ENCODE measurements at places on chromosomes 11 and 22.

GRCh38 chr22:47963660-47964059 lies 1201.2 kb downstream of the TBC1D22A start:
- no peak for DNase-seq

DNA sequence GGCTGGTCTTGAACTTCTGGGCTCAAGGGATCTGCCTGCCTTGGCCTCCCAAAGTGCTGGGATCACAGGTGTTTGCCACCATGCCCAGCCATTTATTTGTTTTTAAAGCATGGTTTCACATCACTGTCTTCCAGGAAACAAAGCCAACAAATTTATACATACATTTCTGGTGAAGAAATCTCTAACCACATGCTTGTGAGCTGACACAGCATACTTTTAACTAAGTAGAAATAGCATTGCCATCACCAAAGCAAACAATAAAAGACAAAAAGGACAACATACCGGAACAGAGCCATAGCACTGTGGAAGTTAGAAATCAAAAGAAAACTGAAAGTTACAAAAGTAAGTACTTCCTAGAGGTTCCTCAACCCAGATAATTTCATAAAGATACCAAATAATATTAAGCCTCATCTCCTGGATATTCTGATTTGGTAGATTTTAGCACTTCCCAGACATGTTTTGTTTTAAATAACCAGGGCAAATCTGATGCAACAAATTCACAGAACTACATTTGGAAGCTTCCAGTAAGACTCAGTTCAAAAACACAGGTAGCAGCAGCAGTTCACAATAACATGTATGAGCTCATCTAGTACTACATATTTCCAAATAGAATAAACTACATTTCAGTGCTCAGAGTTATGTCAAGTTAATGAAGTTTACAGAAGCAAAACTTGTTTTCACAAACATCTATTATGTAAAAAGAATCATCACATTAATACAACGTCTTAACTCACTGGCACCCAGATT lies 70.6 kb downstream of the RRAS2 start:
- DNase-seq: no peak

GRCh38 chr22:24390576-24390975 lies 36.8 kb upstream of the ADORA2A start:
- DNase-seq: peak; percentile 44

DNA sequence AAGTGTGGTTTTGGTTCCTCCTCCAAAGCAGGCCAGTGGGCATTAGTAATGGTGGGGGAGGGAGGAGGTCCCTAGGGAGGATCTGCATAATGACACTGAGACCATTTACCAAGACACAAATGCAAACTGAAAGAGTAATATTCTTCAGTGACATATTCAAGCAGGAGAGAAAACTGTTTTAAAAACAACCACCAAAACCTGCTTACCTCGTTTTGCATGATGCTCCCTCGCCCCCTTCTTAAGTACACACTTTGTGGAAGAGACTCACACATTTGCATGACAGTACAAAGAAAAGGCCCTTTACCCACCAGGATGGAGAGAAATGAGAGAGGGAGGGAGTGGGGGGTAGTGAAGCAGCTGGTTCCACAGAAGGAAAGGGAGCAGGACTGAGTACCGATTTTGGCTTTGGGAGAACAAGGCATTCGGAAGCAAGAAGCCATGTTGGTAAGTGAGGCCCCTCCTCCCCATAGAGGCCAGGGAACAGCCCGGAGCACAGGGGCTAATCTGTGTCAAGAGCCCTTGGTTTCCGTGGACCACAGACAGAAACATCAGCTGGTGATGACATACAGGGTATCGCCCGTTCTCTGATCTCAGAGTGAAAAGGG lies 13.0 kb upstream of the OPCML start:
- no peak for DNase-seq

- DNase-seq: no peak
Measured at GRCh38 chr22:49958931-49959781, 1.4 kb upstream of the PIM3 start.

DNA sequence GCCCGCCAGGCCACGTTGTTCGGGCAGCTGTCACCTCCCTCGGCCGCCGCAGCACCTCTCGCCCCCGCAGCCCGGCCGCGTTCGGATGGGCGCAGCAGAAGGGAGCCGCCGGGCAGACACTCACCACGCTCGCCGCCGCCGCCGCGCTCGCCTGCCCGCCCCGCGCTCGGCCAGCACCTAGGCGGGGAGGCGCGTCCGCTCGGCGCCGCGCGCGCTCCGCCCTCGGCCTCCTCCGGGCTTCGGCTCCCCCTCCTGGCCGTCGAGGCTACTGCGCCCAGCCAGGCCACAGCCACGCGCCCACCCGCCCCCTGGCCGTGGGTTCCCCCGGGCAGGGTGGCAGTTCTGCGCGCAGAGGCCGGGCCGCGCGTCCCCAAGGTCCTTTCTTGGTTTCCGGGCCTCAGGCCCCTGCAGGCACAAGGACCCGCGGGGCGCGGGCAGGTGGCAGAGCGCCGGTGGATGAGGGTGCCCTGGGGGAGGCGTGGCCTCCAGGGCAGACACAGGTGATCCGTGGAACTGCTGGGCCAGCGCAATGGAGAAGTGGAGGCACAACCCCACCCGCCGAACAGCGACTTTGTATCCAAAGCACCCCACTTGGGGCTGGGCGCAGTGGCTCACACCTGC lies at the start of gene SLC25A22:
Gene SLC25A22, minus strand, starts transcription at position 189 of the 621 bp plus-strand sequence. CDS start 3,275 bp downstream, outside the sequence.
- no peak for DNase-seq

DNA sequence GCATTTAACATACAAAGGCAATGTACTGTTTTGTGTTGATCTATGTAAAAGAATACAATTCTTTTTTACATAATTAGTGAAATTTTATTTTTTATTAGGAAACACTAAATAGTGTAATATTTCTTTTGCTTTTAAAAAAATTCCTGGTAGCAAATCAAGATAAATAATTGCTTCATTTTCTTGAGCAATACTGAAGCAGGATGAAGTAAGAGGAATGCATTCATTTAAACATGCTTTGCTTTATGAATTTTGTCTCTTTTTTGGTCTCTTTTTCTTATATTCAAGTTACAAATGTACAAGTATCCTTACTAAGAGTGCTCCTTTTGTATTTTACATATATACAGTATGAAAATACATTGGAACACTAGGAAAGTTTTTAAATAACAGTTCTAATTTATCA lies 144.4 kb upstream of the TEAD1 start:
- no peak for DNase-seq

GRCh38 chr11:72471005-72471898 lies 36.9 kb upstream of the CLPB start:
- peak; percentile 43 for DNase-seq

- no peak for DNase-seq
Measured at GRCh38 chr22:45337536-45337935, 27.8 kb downstream of the FAM118A start.

- no peak for DNase-seq
Measured at GRCh38 chr11:44987506-44987905, 36.8 kb upstream of the TP53I11 start.

GRCh38 chr11:114664641-114665040 lies 13.7 kb upstream of the NXPE2 start:
- DNase-seq: no peak

DNA sequence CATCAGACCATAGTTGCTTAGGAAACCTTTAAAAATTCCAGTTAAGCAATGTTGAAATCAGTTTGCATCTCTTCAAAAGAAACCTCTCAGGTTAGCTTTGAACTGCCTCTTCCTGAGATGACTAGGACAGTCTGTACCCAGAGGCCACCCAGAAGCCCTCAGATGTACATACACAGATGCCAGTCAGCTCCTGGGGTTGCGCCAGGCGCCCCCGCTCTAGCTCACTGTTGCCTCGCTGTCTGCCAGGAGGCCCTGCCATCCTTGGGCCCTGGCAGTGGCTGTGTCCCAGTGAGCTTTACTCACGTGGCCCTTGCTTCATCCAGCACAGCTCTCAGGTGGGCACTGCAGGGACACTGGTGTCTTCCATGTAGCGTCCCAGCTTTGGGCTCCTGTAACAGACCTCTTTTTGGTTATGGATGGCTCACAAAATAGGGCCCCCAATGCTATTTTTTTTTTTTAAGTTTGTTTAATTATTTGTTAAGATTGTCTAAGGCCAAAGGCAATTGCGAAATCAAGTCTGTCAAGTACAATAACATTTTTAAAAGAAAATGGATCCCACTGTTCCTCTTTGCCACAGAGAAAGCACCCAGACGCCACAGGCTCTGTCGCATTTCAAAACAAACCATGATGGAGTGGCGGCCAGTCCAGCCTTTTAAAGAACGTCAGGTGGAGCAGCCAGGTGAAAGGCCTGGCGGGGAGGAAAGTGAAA lies 73.4 kb downstream of the NCAPD3 start:
- no peak for DNase-seq

DNA sequence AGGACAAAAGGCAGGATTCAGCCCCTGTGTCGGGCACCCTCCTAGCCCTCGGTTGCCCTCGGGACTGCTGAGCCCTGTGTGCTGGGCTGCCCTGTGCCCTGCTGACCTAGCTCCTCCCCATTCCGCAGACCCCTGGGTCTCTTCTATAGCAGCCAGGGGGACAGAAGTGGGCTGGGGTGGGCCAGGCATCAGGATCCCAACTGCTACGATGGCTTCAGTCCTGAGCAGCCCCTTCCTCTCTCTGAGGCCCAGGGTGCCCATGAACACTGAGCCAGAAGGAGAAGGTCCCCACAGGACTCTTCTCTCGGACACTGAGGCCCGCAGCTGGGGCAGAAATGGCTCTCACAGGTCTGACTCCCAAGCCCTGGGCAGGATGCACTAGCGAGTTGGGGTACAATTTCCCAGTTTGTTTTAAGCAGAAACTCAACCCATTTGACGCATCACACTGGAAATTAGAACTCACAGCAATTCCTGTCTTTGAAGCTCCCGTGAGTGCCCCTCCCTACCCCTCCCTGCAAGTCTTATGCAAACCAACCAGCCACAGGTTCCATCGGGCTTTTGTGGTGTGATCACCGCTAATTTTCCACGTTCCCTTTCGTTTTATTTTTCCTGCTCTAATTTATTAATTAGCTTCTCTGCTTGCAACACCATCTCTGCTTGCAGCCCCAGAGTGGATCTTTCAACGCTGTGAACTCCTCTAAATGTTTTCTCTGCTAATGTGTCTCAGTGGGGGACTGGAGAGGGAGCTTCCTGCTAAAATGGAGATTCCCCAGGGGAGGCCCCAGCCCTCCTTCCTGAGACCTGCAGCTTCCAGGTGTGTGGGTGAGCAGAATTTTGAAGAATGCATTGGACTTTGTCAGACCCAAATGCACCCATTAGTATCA lies 56.7 kb downstream of the PHF21B start:
- DNase-seq: no peak

- no peak for DNase-seq
Measured at GRCh38 chr22:38069372-38070249, 12.4 kb downstream of the PICK1 start.

DNA sequence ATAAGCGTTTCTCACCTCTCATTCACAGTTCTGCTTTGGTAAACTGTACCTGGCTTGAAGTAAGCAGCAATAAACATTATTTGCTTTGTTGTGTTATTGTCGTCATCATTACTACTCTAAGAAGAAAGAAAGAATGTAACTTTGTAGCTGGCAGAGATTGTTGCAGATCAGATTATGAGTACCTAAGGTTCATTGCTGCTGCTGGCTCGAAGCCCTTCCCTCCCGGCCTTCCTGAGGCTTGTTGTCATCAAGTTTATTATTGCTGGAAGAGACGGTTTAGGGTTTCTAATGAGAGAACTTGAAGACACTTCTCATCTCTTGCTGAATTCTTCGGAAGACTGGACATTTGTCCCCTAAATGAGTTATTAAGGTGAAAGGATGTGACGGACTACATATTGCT lies 101.3 kb downstream of the GRAMD1B start:
- no peak for DNase-seq

DNA sequence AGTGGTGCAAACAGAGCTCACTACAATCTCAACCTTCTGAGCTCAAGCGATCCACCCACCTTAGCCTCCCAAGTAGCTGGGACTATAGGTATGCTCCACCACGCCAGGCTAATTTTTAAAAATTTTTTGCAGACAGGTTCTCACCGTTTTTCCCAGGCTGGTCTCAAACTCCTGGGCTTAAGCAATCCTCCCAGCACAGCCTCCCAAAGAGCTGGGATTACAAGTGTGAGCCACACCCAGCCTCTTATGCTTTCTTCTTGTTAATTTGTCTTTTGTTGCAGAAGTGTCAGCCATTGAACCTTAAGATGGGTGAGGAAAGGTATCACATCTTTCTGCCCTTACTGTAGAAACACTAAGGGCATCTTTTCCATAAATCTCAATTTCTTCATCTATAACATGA lies 34.9 kb downstream of the DENND5A start:
- DNase-seq: no peak

GRCh38 chr11:95450547-95451123 lies 219.6 kb upstream of the SESN3 start:
- no peak for DNase-seq

DNA sequence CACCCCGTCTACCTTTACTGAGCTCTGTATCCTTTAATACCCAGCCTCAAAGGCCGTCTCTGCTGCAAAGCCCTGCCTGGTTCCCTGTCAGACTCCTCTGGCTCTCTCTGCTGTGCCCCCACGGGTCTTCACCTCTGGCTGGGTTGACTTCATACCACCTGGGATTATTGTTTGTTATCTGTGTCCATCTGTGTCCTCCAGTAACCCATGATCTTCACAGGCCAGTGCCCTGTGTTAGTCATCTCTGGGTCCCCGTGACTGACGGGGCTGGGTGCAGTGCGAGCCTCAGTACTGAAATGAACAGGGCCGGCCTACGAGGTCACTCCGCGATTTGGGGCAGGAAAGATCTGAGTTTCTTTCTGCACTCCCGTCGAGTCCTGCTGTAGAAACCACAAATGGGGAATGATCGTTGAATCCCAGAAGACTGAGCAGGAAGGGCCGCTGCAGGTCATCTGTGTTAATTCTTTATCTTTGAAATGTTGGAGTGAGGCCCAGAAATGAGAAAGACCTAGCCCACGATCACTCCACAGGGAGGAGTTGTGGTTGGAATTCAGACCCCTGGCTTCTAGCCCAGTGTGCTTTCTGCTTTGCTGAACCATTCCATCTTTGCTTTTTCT lies 12.3 kb upstream of the TUB start:
- no peak for DNase-seq

GRCh38 chr11:115745610-115746512 lies 241.6 kb upstream of the CADM1 start:
- DNase-seq: peak; percentile 45

DNA sequence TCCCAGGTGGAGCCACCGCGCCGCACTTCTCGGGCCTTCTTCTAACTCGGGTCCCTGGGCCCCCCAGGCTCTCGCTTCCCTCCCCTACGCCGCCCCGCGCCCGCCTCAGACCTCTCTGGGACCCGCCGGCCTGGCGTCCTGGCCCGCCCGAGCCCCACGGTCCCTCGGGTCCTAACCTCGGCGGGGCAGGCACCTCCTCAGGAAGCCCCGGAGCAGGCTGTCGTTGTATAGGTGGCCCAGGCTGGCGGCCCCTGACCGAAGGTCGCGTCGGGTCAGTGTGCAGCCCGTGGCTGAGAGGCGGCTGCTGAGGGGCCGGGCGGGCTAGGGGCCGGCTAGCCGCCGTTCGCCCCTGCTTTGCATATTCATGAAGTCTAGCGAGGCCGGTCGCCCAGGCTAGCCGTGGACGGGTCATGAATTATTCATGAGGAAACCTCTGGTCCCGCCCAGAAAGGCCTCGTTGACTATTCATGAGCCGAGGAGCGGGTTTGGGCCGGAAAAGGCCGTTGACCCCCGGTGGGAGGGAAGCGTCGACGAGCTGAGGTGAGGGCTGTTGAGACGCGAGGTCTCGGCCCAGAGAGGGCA lies at the start of gene HORMAD2:
Gene HORMAD2, plus strand, starts transcription at position 513 of the 582 bp plus-strand sequence. CDS start 13,489 bp downstream, outside the sequence.
- no peak for DNase-seq

All from forelimb muscle (tissue), 1 donor.